ENCODE measurements at places on chromosomes 3 and 15. TPM values are rescaled to one million over a fixed set of nuclear protein-coding genes. Genes with fewer than 3 reads are reported as not detected.

GASK1A gene
- total RNA-seq, result 10.6 TPM

C3orf20 gene
- 0.49 TPM for total RNA-seq

APBA2 gene
- total RNA-seq, result 19.6 TPM

CISH gene
- 21.9 TPM for total RNA-seq

- no peak for DNase-seq
Measured at GRCh38 chr3:127454968-127455367, 135.6 kb downstream of the TPRA1 start.

DNA sequence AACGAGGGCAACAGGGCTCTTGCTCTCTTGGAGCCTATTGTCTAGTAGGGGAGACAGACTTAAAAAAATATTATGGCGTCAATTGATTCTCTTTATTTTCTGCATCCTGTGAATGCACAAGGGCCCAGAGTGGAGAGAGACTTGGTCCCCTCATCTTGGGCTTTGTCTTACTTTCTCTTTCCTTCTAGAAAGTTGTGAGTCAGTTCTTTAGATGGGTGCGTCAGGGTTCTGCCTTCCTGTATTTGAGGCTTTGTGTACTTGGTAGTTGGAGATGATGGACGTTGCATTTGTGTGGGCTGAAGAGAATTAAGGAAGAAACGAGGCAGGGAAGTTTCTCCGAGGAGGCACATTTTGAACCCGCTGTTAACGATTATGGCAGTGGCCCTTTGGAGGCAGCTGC is 52.9 kb downstream of the CACNA1D start:
- no peak for DNase-seq

DNA sequence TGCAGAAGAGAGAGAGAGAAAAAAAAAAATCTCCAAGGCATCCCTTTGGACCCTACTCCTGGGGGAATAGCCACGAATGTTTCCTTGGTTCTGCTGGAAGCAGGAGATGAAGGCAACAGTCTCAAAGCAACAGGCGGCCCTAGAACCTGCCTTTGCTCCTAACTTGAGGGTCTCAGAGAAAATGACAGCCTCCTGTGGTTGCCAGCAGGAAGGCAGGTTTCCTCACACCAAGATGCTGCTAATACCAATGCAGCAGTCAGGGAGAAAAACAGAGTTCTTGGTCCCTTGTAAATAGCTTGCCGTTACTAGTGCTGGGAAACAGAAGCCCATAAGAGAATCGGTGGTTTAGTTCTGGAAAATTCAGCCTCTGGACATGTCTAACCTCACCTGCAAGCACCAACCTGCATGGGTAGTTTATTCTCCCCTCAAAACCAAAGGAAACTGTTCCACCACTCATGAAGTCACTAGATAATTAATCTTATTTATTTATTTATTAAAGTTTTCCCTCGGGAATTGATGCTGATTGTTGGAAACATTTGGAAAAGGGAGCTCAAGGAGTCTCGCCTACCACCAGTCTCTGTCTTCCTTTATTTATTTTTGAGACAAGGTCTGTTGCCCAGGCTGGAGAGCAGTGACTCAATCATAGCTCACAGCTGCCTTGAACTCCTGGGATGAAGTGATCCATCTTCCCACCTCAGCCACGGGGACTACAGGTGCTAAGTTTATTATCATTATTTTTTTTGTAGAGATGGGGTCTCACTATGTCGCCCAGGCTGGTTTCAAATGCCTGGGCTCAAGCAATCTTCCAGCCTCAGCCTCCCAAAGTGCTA is 883 bp upstream of the FRMD4B start:
- no peak for DNase-seq

DNA sequence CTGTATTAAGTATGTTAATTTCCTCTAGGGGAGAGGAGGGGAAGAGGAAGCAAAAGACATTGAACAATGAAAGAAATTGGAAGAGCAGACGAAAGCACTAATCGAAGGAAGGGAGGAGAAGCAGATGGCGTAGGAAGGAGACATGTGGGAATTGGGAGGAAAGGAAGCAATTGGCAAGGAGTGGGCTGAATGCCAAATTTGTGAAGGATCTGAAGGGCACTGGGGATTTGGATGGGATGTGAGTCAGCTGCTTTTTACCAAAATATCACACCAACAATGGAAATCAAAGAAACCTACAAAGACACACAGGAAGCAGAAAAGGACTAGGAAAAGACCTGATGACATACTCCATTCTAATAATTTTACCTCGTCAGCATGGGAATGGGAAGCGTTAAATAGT is 1029.8 kb downstream of the ROBO1 start:
- no peak for DNase-seq

DNA sequence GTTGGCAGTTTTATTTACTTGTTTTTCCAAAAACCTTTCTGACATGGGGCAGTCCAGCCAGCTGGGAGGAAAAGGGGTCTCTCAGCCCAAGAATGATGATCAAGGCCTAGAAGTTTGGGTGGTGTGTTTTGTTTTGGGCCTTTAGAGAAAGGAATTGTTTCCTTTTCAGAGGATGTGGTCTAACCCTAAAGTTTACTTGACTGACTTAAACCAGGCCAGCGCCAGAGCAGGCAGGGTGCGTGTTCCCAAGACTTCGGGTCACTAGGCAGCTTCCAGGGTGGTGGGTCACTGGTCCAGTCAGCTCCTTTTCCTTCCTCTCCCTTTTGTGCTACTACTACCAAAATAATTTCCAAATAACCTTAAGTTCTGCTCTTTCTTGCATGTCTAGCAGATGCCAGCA is 4.9 kb downstream of the FLNB start:
- no peak for DNase-seq

All from vagina (tissue), 2 donors.